ENCODE measurements at places on chromosomes 7 and 10.

GRCh38 chr10:131277969-131278368, 33.6 kb downstream of the TCERG1L start:
- no peak for DNase-seq

- no peak for DNase-seq
Observed at GRCh38 chr7:66315192-66315591, 110.1 kb downstream of the TPST1 start.

DNA sequence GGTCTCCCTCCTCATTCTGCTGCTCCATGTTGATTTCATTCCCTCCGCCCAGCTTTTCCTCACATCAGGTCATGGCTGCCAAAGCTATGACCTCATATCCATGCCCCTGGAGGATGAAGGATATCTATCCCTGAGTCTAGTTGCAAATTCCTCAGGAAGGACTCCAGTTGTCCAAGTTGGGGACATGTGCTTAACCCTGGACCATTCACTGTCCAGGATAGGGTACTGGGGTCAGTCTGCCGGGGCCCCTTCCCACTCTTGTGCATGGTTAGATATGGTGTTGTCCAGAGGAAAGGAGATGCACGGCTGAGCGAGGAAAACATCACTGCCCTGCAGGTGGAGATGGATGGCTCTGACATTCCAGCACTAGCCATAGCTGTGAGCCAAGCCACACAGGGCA, 51.9 kb upstream of the COMTD1 start:
- no peak for DNase-seq

DNA sequence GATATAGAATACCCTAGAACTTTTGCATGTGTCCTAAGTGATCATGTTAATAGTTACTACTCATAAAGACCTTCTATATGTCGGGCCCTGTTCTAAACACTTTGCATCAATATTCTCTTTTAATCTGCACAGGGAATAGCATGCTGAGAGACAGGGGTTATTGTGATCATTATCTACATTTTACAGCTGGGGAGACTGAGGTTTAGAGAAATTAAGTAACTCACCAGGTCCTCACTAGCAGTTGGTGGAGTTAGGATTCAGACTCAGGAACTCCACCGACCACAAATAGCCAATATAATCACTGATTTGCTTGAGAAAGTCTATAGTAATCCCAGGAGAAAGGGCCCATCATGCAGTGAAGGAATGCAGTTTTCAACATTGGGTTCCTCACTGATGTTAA, 111.2 kb upstream of the ADO start:
- no peak for DNase-seq

GRCh38 chr10:125160856-125161706, 718 bp upstream of the CTBP2 start:
- no peak for DNase-seq

Data from activated CD4-positive, alpha-beta T cell treated with anti-CD3 and anti-CD28 coated beads, Interleukin-2, amount 50 U/mL, for 1 hour (primary cell).